ENCODE measurements at places on chromosomes 4 and X.

GRCh38 chr4:141713771-141714445 lies 77.5 kb downstream of the IL15 start:
- no peak for DNase-seq

DNA sequence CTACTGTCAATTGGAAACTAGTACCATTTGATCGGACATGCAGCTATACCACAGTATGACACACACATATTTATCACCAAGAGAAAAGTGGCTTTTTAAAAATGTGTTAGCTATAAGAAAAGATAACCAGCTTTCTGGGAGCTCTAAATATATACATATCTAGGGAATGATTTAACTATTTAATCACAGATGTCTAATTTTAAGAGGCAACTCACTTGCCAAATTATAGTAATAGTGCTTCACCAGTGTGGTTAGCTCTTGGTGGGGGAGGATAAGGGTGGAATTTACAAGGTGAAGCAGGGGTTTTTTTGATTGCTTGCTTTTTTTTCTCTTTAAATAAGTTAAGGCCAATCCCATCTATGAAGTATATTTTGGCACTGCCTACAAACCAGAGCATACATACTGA lies 547.7 kb upstream of the DIPK2B start:
- no peak for DNase-seq

- no peak for DNase-seq
Measured at GRCh38 chr4:168882650-168883233, 127.3 kb downstream of the CBR4 start.

DNA sequence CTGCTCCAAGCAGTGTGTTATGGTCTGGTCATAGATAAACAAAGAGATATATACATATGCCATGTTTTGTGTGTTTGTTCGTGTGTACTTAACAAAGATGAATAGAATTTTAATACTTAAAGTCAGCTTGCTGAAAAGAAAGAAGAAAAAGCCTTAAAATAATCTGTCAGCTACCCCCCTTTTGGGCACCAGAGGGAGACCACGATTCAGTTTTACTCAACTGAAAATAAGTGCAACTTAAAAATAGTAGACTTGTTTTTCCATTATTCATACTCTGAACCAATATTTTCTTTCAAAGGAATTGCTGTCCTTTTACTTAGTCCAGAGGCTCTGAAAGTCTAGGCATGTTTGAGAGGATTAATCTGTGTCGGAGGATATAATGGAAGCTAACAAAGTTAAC lies 181.7 kb upstream of the AGTR2 start:
- DNase-seq: no peak

- no peak for DNase-seq
Measured at GRCh38 chr4:72319601-72320021, 249.4 kb downstream of the ADAMTS3 start.

DNA sequence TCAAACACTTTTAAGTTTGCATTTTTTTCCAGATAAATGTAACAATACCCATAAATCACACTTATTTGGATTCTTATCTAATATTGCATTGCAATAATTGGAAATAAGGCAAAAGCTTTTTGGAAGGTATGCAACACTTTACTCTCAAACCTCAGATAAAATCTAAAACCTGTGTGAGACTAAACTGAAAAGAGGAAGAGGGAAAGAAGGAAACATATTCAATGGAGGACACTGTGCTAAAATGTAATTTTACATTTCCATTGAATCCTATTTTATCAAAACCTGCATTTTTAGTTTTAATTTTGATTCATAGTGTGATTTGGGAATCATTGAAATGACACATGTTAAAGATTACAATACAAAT lies 99.4 kb downstream of the HPGD start:
- DNase-seq: no peak

DNA sequence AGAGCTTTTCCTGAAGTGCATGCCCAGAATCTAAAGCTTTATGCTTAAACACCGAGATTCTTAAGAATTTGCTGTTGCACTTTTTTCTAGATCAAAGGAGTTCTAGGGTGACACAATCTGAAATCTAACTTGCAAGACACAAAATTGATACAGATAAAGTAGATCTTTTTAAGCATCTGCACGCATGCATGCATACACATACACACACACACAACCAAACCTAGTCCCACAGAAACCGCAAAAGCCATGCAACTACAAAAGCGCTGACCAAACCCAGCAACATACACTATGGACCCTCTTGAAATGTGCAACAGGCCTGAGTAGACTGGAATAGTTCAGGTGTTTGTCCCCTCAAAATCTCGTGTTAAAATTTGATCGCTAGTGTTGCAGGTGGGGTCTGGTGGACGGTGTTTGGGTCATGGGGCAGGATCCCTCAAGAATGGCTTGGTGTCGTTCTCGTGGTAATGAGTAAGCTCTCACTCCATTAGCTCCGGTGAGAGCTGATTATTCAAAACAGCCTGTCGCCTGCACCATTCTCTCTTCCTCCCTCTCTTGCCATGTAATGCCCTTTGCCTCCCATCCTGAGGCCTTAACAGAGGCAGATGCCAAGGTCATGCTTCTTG lies 52.7 kb downstream of the IRF2 start:
- no peak for DNase-seq

DNA sequence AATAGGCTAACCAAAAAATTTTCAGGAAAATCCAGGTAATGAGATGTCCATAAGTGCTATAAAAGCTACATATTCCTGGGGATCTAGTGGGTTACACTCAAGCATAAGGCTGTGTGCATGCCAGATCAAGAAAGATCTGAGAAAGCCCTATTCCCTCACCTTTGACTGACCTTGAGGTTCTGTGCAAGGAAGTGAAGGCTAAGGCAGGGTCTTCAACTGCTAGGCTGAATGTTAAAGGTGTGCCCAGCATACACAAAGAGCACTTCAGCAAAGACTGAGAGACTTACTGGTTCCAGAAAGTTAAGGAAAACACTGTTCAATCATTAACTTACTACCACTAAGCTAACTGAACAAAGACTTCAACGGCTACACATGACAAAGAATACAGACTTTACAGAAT lies 269.7 kb downstream of the GPC3 start:
- DNase-seq: no peak

DNA sequence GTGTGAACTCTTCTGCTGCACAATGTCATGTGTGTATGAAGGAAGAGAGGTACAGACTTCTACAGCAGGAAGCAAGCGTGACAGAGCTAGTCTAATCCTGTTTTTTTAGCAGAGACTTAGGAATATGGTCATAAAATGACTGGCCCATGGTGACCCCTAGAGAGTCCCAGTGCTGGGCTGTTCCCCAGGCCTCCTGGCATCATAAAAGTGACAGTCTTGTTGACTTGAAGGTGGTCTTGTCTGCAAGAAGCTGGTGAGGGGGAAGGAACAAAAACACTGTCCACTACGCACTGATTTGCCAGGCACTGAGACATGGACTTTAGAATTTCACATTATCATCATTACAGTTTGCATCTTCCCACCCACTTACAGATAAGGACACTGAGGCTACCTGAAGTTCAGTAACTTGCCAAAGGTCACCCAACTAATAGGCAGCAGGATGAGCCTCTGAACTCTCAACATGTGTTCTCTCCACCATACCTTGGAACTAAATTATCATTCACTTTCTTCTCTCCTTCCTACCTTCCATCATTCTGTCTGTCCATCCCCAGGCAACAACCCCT lies 63.0 kb downstream of the HADH start:
- no peak for DNase-seq

- DNase-seq: no peak
Measured at GRCh38 chr4:16192631-16193518, 33.4 kb downstream of the TAPT1 start.

DNA sequence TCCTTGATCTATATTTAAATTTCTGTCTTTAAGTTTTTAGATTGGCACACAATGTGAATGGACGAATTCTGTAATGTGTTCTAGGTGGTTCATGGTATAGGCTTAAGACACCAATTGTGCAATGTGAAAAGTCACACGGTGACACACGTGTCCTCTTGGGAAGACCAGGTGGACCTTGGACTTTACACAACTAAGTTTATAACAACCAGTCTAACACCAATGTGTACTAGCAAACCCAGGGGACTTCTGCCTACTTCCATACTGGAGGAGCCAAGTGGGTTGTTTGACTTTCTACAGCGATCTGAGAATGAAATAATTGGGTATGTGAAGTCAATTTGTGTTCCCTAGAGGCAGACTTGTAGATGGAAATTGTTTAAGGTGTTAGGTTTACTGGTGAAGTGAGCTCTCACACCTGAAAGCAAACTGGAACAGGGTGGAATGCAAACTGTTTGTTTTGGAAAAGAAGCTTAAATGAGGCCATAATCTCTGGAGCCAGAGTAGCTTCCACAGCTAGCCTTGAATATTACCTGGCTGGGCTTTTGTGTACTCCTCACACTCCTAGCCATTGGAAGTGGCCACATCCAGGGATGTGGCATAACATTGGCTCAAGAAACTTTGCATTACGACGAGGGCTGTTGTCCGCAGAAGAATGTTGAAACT lies 45.9 kb upstream of the WDR1 start:
- DNase-seq: no peak

- no peak for DNase-seq
Measured at GRCh38 chr4:55364691-55365344, 18.8 kb downstream of the SRD5A3 start.

- no peak for DNase-seq
Measured at GRCh38 chr4:40070387-40070786, 13.7 kb downstream of the N4BP2 start.

DNA sequence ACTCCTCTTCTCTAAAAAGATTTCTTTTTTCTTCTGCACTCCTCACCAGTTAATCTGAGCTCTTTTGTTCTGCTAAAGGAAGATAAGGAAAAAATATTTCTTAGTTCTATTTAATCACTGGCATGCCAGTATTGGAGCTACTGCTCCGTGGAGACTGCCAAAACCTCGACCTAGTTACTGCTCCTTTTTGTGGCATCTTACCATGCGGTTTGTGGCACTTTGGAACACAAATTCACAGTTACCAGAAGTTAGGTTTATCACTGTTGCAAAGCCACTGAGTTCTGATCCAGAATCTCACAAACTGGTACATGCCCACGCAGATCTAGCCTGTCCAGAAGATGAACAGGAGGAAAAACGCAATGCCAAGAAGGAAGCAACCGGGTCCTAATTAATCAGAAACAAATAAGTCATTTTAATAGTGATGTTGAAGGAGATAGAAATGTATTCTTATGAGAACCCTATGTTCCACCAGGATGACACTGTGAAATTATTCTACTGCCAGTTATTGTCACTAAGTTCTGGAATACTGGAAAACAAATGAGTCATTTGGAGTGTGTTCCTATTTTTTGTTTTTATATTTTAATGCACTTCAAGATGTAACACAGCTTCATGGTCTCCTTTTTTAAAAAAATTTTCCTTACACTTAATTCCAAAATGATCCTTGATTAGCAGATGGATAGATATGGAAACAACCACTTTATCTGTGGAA lies 106.7 kb upstream of the GK2 start:
- DNase-seq: no peak

DNA sequence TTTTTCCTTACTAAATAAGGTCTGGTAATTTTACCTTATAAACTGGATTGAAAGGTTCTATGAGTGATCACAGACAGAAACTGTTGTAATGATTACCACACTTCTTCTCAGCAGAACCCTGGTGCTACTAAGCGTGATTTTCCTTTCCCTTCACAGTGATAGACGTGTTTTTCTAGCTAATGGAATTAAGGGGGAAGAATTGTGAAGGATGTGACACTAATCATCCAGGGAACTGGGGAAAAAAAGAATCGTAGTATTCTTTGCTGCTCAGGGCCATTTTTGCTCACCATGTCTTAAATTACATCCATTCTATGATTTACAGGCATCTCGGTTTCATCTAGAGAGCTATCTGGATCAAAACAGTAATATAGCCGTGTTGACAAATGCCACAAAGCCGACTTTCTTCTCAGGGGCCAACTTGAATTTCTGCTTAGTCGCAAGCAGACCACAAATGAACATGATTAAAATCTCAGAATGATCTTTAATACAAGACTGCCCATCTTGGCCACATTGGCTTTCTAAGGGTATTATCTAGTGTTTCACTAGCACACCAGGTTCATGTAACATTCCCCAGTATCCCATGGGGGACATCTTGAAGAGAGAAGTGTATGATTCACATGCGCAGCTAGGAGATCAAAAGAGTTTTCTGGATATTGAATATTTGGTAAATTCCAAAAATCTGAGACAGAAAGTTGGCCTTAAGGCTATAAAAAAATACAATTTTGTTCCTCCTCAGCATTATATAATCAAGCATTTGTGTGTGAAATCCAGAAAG lies 154.0 kb downstream of the UGT8 start:
- DNase-seq: no peak

DNA sequence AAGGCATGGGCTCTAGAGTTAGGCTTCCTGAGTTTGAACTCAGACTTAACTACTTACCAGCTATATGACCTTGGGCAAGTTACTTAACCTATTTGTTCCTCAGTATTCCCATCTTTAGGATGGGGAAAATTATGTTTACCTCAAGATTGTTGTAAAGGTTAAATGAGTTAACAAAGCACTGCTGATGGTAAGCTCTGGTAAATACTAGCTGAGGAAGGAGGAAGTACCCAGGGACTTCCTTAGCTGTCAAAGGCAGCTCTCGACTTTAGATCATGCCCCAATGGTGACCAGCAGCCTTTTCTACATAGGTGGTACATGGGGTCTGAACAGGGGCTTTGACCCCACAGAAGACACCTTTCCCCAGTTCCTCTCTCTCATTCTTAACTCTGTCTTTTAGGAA lies 20.1 kb downstream of the ATP7A start:
- DNase-seq: no peak

GRCh38 chr4:150769845-150770244 lies 187.9 kb downstream of the MAB21L2 start:
- DNase-seq: no peak

DNA sequence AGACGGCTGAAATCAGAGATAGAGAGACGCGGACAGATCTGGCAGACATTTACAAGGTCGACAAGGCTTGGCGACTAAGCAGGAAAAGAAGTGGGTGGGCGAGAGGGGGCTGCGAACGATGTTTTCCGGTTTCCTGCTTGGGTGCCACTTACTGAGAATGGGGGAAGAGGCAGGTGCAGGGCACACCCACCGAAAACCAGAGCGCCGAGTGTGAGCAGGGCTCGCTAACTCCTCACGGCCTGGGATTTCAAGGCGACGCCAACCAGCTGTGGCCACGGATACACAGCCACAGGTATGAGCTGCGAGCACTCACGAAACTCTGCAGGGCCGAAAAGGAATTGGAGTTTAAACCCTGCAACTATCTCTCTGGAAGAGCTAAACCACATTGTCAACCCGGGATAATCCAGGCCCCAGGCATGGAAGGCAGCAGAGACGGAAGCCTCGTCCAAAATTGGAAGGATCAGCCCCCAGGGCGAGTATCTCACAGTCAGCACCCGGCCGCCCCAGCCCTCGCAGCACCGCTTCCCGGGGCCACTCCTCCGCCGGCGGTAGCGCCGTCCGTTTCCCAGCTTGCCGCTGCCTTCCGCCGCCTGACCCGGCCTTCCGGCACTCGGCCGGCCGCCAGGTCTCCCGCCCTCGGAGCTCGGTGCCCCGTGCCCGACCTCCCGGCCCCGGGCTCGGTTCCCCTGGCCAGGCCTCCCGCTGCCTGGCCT lies 778 bp downstream of the CASP3 start:
- no peak for DNase-seq

DNA sequence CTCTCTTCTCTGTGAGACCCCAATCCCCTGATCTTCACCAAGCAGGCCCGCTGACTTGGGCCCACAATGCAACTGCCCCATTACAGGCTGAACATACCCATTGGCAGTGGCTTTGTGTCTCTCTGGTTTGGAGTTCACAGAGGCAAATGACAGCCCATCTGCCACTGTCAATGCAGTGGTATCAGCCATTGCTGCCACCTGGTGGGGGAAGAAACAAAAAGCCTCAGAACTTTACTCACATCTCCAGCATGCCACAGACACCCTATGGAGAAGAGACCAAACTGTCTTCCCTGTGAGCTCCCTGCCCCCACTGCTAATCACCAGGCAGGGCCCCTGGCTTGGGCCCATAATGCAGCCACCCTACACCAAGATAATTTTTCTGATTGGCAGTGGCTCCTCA lies 729.3 kb upstream of the ACTRT1 start:
- DNase-seq: no peak

Data from stimulated activated CD4-positive, alpha-beta T cell treated with anti-CD3 and anti-CD28 coated beads, TNF-alpha, amount 100 ng/mL, for 48 hours (primary cell).